ENCODE measurements at places on chromosomes 7 and 10.
A peak's percentile ranks its signal among the peaks of the same experiment; 100 is the strongest.

DNA sequence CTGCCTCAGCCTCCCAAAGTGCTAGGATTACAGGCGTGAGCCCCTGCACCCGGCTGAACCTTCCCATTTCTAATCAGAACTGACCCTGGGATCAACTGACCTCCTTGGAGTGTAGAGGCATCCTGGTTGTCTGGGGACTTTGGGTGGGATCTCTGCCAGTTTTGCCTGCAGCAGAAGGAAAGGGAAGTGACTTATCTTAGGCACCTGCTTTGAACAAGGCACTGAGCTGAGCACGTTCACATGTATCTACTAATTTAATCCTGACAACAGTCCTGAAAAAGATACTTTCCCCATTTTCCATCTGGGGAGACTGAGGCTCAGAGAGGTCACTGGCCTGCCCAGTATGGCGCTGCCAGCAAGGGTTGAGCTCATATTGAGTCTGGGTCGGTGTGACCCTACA lies 153.4 kb downstream of the CUX1 start:
- no peaks in the 10 kb centered on the region for H3K27me3 ChIP-seq
- no peak for DNase-seq
- H3K4me1 ChIP-seq, result peaks cover 13% of the 10 kb centered on the region
- no peak overlapping the region for H3K27ac ChIP-seq

GRCh38 chr10:77925410-77925794 lies 1.2 kb downstream of the DLG5 start:
- peak overlapping the region; percentile 11 for H3K27ac ChIP-seq
- H3K36me3 ChIP-seq, result peaks cover 4% of the 10 kb centered on the region
- H3K4me1 ChIP-seq, result peaks cover 15% of the 10 kb centered on the region

DNA sequence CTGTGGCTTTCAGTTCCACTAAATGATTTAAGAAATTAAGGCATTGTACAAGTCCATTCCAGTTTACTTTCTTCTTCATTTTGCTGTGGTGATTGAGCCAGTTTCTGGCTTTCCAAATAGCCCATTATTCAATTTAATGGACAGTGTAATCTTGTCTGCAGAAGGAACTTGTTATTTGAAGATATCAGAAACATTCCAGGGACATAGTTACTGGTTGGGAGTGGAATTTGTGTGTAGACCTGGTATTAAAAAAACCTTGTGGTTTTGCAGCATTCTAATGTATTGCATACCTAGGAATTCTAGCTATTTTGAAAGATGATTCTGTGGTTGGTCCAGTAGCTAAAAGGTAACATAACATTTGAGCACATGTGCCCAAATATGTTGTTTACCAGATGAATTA lies 72.2 kb downstream of the MCU start:
- H3K4me3 ChIP-seq, result no peak overlapping the region
- H3K27ac ChIP-seq, result no peak overlapping the region
- H3K4me1 ChIP-seq, result no peaks in the 10 kb centered on the region
- no peak for DNase-seq
- no peaks in the 10 kb centered on the region for H3K27me3 ChIP-seq

DNA sequence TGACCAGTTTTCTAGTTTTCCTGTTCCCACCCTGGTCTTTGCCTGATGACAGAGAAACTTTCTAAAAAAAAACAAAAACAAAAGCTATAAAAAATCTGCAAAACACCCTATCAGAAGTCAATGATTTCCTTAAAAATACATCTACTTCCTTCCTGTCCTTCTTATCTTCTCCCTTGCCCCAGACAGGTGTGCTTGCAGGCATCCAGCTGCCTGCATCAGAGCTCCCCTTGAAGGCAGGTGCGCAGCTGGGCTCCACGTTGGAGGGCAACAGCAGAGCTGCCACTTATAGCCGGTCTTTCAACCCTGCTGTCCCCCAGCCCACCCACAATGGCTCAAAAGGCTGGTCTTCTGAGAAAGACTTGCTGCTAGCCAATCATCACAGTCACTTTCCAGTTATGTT lies 29.8 kb downstream of the UBE2D4 start:
- H3K4me1 ChIP-seq, result peaks cover 4% of the 10 kb centered on the region
- H3K4me3 ChIP-seq, result no peak overlapping the region
- no peak overlapping the region for H3K27ac ChIP-seq

- H3K36me3 ChIP-seq, result no peaks in the 10 kb centered on the region
- H3K27ac ChIP-seq, result peak overlapping the region; percentile 89
- peaks cover 29% of the 10 kb centered on the region for H3K4me1 ChIP-seq
- H3K27me3 ChIP-seq, result no peaks in the 10 kb centered on the region
Measured at GRCh38 chr7:40133561-40134427, 628 bp downstream of the MPLKIP start.

GRCh38 chr10:77391605-77392235 lies 245.9 kb downstream of the KCNMA1 start:
- H3K27me3 ChIP-seq, result peaks cover 19% of the 10 kb centered on the region
- no peak overlapping the region for H3K27ac ChIP-seq
- H3K4me1 ChIP-seq, result no peaks in the 10 kb centered on the region
- H3K36me3 ChIP-seq, result no peaks in the 10 kb centered on the region

DNA sequence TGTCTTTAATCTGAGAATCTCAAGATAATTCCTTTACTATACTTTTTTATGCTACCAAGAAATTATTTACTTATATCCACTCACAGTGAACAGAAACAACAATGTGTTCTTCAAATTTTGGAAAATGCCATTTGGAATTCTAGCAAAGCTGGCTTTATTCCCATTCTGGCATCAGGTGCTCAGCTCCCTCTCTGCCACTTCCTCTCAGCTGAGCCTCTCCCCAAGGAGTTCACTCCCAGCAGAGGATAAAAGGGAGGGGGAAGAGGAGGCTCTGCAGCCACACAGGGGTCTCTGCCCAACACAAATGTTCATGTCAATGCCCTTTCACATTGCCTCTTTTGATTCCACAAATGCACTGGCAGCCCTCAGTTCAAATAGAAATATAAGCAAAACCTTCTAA lies 116.9 kb downstream of the CPEB3 start:
- H3K4me3 ChIP-seq, result no peak overlapping the region
- H3K27ac ChIP-seq, result no peak overlapping the region
- no peaks in the 10 kb centered on the region for H3K4me1 ChIP-seq
- no peak for DNase-seq
- peaks cover 29% of the 10 kb centered on the region for H3K36me3 ChIP-seq

DNA sequence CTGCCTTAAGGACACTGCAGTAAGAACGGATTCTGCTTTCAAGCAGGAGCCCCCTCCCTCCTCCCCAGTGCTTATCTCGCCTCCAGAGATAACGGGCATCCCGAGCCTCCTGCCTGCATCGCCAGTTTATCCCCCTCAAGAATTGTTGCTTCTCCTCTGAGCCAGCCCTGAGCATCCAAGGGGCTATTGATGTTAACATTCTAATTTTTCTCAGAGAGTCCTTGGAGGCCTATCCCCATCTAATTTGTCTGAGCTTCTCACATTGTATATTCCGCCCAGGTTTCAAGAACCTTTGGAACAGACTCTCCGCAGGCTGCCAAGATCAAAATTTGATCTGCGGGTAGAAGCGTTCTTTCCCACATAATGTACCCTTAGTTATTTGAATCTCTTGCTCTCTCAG lies 180.0 kb downstream of the GFRA1 start:
- DNase-seq, result no peak
- H3K27ac ChIP-seq, result no peak overlapping the region
- no peaks in the 10 kb centered on the region for H3K4me1 ChIP-seq
- H3K4me3 ChIP-seq, result no peak overlapping the region

DNA sequence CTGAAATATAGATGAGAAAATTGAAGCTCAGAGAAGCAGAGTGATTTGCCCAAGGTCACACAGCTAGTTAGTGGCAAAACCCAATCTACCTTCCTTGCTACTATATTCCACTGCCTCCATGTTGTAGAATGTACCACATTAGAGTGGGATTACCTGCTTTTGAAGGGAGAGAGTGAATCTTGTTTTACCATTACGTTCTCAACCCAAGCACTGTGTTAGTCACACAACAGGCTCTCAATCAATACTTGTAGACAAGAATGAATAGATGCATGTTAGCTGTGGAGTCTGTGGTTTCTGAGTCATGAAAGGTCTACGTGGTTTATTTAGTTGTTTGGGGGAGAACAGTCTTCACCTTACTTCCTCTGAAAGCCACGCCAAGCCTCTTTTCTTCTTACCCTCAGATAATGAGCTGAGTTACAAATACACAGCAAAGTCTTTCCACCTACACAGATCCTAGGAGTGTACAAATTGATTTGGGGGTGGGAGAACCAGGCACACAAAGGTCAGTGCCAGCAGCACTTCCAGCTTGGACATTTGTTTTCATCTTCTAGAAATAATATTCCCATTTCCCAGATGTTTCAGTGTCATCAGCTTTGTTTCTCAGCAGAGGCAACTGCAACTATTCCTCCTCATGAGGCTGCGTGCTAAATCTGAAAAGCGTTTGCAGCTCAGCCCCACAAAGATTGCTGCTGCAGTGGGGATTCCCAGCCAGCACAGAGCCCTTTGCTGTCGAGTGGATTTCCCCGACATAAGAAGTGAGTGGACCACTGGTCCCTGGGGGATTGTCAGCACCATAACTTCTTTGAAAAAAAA lies 71.5 kb upstream of the ADO start:
- H3K36me3 ChIP-seq, result no peaks in the 10 kb centered on the region
- peak; percentile 49 for DNase-seq
- H3K27ac ChIP-seq, result peak overlapping the region; percentile 35
- no peak overlapping the region for H3K4me3 ChIP-seq
- peaks cover 8% of the 10 kb centered on the region for H3K27me3 ChIP-seq
- H3K4me1 ChIP-seq, result peaks cover 3% of the 10 kb centered on the region

DNA sequence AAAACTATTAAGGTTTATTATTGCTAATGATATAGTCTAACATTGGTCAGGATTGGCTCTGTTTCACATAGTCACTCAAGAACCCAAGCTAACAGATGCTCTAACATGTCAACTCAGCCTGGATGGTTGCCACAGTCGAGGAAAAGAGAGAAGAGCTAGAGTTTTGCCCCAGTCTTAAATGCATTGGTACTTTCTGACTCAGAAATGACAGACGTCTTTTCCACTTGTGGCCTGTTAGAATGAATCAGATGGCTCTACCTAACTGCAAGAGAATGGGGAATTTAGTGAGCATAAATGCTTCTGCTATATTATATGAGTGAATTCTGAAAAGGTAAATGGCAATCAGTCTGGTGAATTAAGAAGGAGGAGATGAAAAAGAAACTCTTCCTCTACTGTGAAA lies 13.9 kb downstream of the HECTD2 start:
- H3K27me3 ChIP-seq, result no peaks in the 10 kb centered on the region
- DNase-seq, result no peak
- no peaks in the 10 kb centered on the region for H3K4me1 ChIP-seq
- no peaks in the 10 kb centered on the region for H3K36me3 ChIP-seq

DNA sequence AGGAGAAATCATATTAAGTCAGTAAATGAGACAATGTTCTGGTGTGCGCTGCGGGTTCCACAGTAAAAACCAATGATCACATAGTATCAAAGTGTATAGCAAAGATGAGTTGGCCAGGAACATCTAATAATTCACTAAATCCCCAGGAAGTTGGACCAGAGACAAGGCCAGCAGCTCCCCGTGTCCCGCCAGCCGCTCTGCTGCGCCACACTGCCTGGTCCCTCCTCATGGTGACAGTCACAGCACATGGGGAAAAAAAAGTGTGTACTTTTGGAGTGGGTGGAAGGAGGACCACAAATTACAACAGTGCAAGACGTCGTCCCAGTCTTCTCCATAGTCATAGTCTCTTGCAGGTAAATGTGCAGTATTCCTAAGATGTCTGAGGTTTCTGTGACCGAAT lies 239.0 kb upstream of the RNF32 start:
- no peaks in the 10 kb centered on the region for H3K36me3 ChIP-seq
- no peak for DNase-seq
- peaks cover 6% of the 10 kb centered on the region for H3K27me3 ChIP-seq
- no peaks in the 10 kb centered on the region for H3K4me1 ChIP-seq
- no peak overlapping the region for H3K4me3 ChIP-seq
- no peak overlapping the region for H3K27ac ChIP-seq

GRCh38 chr10:121330563-121330962 lies 267.7 kb downstream of the FGFR2 start:
- H3K27me3 ChIP-seq, result no peaks in the 10 kb centered on the region
- H3K27ac ChIP-seq, result no peak overlapping the region
- no peak for DNase-seq
- H3K36me3 ChIP-seq, result no peaks in the 10 kb centered on the region
- H3K4me3 ChIP-seq, result no peak overlapping the region

Measured in naive B cell (primary cell).